Amygdala (tissue), 56 donors: ENCODE measurements at places on chromosomes 2 and 18.

DNA sequence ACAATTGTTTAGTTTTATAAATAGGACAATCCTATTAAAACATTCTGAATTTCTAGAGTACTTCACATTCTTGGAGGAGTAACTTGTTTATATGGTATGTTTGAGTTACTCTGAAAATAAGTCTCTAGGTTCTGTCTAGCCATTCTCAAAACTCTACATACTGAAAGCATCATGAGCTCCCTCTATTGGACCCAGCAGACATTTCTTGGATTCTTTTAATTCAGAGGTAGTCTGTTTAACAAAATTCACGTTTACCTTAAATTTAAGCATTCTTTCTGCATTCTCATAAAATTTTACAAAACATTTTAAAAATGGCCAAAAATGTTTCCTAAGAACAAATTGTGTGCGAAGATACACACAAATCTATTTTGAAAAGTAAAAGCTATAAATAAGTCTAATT is 15.3 kb downstream of the SP9 start:
- no peak for DNase-seq

GRCh38 chr2:151657667-151658076 is 76.6 kb downstream of the NEB start:
- no peak for DNase-seq

DNA sequence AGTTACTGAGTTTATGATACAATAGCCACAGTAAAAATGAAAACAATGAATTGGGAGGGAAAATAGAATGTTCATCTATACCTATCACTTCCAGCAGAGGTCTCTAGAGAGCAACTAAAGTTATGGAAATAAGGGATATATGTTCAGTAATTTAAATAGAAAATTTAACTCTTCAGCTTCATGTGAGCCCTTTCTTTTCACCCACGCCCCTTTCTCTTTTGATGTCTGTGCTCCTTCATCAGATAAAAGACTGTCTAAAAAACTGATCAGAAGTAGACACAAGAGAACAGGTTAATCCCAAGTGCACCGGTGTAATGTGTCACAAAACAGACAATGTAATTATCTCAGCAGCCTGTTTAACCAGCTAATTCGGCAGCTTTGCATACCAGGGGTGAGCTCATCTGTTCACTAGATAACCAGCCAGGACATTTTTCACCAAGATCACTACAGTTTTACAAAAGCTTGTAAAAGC is 238.5 kb upstream of the ERBB4 start:
- no peak for DNase-seq

DNA sequence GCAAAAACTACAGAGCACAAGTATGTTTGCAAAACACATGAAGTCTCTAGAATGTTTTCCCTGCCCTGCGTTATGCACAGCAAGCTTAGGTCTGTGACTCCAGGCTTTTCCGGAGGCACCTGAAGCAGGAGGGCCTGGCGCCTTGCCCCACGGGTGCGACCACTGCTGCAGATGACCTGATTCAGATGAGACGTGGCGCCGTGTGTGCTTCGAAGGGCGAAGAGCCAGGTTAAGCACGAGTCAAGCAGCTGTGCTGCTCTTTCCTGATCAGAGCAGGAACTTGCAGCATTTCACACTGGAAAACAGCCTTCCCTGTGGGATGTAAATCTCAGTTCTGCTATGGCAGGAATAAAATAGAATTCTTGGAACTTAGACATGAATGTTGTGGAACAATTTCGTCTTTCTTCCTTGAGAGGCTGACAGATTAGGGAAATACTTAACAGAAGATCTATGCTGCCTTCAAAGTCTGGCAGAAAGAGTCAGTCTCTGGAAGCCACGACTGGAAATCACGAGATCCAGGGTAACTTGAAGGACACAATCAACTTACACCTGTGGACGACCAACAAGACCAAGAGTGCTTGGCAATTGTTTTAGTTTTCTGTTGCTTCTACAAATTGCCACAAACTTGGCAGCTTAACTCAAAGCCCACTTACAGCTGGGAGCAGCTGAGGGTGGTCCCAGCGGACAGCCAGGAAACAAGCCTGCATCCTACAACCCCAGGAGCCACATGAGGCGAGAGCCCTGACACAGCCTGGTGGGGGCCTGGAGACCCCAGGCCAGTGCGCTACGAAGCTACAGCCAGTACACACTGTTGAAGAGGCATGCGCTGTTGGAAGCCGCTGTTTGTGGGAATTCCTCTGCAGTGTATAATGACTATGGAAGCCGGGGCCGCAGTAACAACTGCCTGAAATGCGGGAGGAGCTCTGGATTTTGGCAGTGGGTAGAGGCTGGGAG is 42.9 kb downstream of the EIPR1 start:
- DNase-seq = no peak

DNA sequence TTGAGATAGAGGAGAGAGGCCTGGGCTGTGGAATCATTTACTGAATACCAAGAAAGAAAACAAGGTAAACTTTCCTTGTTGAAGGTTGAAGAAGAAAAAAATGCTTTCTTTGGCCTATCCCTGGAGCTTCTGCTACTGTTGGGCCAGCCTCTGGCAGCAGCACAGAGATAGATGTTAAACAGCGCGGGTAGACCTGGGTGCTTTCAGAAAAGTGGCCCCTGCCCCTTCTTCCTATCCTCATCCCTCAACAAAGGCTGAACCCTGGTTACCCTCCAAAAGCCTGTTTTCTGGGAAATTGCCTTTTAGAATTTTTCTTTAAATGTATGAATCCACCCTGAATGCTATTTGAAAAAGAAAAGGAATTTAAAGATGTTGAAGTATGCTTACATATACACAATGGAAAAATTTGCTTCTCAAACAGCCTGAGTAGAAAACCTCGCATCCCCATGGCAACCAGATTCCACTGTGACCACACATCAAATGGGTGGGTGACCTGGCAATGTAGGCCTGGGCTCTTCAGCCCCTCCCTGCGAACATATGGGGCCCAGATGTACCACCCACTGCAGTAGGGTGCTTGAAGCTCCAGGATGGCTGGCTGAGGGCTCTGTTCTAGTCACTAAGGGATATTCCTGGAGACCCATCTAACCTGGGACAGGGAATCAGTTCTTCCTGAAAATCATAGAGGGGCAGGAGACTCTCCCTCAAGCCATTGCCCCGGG is 23.4 kb upstream of the CHRNA1 start:
- no peak for DNase-seq

GRCh38 chr2:29238497-29238896 is 123.3 kb downstream of the CLIP4 start:
- no peak for DNase-seq
